Cerebellar cortex (tissue), 1 donor: ENCODE measurements at places on chromosomes 3 and 15.

DNA sequence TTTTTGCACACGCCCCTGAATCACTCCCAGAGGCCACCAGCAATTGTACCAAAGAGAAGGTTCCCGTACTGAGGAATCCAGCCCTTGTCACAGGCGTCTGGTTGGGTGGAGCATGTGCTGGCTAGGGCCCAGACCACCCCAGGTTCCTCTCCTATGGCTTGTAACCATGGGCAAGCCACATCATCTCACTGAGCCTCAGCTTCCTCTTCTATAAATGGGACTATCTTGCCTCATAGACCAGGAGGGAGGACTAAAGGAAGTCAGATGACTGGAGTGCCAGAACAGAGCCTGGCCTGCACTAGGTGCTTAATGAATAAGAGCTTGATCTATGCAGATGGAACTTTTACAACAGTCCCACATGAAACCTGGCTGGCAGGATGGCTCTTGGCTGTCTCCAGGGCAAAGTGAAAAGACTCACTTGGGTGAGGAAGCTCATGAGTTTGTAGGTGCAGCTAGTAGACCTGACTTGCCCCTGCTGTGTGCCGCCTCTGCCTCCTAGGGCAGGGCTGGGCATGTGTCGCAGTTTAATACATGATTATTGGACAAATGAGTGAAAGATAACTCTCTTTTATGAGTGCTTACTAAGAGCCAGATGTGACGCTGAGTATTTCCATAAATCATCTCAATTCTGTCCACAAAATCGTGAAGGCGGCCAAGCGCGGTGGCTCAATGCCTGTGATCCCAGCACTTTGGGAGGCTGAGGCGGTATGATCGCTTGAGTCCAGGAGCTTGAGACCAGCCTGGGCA, 29.3 kb downstream of the CTSH start:
- no peak for DNase-seq

- DNase-seq: no peak
These were observed 144.3 kb downstream of the FBN1 start for GRCh38 chr15:48501208-48501607.

GRCh38 chr15:63971427-63971805, 74.9 kb downstream of the DAPK2 start:
- no peak for DNase-seq

DNA sequence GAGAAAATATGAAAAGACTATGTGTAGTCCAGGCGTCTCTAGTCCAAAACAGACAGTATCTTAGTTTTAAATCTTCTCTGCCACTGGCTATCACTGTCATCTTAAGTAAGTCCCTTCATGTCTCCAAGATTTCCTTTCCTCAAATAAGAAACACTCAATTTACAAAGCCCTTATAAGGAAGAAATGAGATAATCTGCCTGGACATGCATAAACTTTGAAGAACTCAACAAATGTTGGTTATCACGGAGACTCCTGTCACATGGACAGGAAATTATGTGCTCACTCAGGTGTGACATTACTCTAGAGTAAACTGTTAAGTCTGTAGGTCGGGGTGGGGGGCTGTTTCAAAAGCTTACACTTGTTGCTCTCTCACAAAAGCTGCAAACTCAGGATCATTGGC, 91.9 kb downstream of the IMPG2 start:
- no peak for DNase-seq

- no peak for DNase-seq
These were observed 29.6 kb downstream of the MGA start for GRCh38 chr15:41689834-41690233.

GRCh38 chr15:56732135-56732885, 999 bp downstream of the ZNF280D start:
- DNase-seq: peak; percentile 47

DNA sequence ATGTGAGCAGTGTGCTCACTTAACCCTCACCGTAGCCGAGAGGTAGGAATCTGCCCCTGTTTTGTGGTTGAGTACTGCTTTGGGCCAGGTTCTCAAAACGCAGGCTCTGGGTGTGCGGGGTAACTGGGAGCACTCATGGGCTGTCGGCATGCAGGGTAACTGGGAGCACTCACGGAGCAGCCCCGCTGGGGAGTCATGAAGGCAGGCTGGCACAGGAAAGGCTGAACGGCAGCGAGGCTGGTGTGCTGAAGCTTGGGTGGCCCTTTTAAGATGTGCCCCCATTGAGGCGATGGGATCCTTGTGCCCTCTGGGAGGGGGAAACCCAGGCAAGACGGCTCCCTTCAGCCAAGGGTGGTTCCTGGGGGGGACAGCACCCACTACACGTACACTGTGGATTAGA, 44.6 kb upstream of the VPS8 start:
- no peak for DNase-seq

DNA sequence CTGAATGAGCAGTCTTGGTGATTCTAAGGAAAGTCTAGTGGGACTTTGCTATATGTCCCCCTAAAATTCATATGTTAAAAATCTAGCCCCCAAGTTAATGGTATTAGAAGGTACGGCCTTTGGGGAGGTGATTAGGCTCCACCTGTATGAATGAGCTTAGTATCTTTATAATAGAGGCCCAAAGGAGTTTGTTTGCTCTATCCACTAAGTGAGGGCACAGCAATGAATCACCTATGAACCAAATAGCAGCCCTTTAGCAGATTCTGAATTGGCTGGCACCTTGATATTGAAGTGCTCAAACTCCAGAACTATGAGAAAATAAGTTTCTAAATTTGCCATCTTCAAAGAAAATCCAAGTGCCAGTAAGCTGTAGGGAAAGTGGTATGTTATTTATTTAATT, 187.9 kb downstream of the SUCNR1 start:
- DNase-seq: no peak

- DNase-seq: no peak
These were observed 117.6 kb downstream of the FMN1 start for GRCh38 chr15:33076937-33077336.
